ENCODE measurements at places on chromosomes 2 and 18.

DNA sequence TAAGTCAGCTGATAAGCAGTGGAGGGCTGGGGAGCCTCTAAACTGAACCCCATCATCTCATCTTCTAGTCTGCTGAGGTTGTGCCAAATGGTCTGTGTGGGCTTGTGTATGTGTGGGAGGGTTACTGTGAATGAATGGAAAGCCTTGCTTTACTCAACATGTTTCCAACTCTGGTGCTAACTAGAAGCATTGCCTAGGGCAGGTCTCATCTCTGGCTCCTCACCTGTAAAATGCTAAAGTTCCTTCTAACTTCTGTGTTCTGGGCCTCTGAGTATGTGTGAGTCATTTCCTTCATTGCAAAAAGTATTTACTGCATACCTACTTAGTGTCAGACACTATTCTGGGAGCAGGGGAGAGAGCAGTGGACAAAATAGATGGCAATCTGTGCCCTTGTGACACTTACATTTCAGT is 1.3 kb downstream of the LIPG start:
- no peak for DNase-seq

- DNase-seq = no peak
Observed at GRCh38 chr18:7691206-7691605, 124.1 kb downstream of the PTPRM start.

DNA sequence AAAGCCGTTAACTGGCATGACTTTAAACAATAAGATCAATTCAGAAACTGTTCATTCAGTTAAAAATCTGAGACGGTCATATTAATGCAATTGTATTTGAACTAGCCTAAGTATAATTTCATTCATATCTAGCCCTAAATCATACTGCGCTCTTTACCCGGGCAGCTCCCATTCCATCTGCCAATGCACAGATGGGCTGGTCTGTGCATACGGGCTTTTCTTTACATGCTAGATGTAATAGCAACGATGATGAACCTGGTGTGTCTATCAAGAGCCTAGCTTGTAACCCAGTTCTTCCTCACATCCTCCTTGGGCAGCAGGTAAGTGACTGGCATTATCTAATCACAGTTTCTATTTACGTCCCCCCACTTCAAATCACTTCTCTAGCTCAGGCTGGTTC is 631.5 kb upstream of the KLHL29 start:
- DNase-seq = no peak

DNA sequence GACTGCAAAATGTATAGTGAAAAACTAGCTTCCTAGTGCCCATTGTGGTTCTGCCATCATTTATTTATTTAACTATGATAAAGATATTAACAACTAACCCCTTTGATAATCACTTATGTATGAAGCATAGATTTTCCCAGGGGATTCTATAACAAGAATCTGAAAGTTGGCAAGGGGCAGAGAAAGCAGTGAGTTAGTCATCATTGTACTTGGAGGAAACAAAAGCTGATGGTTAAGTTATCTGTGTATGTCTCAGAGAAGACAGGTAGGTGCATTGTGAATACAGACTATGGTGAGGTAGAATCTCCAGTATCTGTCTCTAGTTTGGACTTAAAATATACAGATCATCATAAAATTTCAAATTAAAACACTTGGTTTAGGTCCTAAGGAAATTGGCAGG is 2159.1 kb upstream of the CELF4 start:
- DNase-seq = no peak

- no peak for DNase-seq
Observed at GRCh38 chr2:219576505-219577388, 4.6 kb downstream of the INHA start.

GRCh38 chr2:30974092-30974491 is 164.1 kb downstream of the GALNT14 start:
- DNase-seq = no peak

DNA sequence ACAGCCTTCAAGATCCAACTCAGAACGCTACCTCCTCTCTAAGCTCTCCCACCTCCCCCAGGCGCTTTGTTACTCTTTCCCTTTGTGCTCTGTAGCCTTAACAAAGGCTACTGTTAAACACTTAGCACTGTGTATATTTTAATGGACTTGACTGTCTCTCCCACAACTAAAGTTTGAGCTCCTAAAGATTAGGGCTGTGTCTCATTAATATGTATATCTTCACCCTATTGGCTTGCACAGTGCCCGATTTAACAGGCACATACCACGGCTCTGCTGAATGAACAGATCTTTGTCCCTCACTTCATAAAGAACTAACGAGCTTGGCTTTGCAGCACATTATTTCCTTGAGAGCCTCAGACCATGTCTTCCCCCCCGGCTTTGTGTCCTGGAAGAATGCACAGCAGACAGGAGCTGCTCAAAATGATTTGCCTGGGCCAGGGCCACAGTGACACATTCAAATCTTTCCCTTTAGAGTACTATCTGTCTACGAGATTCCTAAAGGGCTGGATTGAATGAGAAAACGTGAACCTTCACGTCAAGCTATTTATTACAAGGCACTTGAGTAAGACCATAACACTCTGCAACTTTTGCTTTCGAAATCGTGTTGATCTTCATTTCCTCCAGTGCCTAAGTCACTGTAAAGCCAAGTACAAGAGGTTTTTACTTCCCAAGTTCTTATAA is 22.1 kb downstream of the ABHD3 start:
- no peak for DNase-seq

Data from stimulated activated CD8-positive, alpha-beta memory T cell treated with anti-CD3 and anti-CD28 coated beads, Interleukin-7, amount 100 ng/mL, for 24 hours (primary cell).